Activated CD4-positive, alpha-beta T cell treated with anti-CD3 and anti-CD28 coated beads for 36 hours (primary cell): ENCODE measurements at places on chromosomes 5 and 9. TPM values are rescaled to one million over a fixed set of nuclear protein-coding genes. Genes with fewer than 3 reads are reported as not detected.

DNA sequence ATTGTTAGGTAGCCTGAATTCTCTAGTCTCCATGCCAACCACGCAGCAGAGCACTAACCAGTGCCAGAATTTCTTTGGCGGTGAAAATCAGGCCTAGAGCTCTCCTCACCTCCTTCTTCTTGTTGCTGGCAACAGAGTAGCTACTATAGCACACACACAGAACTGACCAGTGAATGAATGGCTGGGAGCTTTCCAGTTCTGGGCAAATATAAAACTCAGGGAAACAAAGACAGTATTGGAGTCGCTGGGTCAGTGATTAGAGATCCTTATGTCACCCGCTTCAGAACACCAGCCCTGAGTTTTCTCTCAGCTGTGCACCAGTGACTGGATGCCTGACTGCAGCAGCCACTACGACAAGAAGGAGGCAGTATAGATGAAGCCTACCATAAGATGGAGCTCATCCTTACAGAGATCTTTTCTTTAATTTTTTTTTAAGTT lies 26.9 kb upstream of the FEM1C start:
- H3K4me3 ChIP-seq: no peak overlapping the region
- peaks cover 3% of the 10 kb centered on the region for H3K4me1 ChIP-seq
- H3K36me3 ChIP-seq: no peaks in the 10 kb centered on the region
- no peak for DNase-seq

- no peak overlapping the region for H3K4me3 ChIP-seq
- no peaks in the 10 kb centered on the region for H3K36me3 ChIP-seq
- H3K4me1 ChIP-seq: peaks cover 6% of the 10 kb centered on the region
- no peak overlapping the region for H3K27ac ChIP-seq
- DNase-seq: no peak
- H3K27me3 ChIP-seq: no peaks in the 10 kb centered on the region
These were observed 22.0 kb upstream of the EMB start for GRCh38 chr5:50463047-50463446.

DNA sequence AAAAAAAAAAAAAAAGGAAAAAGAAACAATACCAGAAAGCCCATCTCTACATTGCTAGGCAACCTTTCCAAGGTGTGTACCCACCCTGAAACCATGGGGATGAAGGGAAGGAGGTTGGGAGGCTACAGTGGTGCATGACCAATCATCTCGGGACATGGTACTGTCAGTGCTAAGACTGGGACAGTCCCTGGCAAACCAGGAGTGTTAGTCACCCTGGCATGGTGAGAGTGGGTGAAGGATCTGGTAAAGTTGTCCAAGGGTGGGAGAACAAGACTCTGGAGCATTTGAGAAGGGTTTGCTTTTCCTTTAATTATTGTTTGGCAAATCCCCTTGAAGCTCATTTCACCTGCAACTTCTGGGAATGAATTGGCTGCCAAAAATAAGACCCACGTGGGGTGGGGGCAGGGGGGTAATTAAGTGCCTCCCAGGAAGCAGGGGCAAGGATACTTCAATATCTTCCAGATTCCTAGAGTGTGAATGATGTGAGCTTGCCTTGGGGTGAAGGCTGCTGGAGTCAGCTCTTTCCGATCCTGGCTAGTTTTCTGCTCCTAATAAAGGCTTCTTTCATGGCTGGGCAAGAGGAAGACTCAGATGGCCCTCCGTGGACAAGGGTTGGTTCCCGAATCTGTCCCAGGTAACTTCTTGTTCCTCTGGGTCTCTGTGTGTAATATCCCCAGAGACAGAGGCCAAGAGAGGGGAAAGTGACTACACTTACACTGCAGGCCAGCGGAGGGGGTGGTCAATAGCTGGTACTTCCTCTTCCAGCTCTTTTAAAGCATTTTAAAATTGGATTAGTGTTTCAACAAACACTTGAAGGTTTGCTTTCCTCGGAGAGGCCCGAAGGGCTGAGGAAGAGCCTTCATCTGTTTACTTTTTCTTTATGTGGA lies 61.6 kb upstream of the SPRY4 start:
- H3K4me1 ChIP-seq: peaks cover 14% of the 10 kb centered on the region
- H3K4me3 ChIP-seq: no peak overlapping the region
- DNase-seq: peak; percentile 13
- no peaks in the 10 kb centered on the region for H3K36me3 ChIP-seq
- no peaks in the 10 kb centered on the region for H3K27me3 ChIP-seq
- no peak overlapping the region for H3K27ac ChIP-seq

DNA sequence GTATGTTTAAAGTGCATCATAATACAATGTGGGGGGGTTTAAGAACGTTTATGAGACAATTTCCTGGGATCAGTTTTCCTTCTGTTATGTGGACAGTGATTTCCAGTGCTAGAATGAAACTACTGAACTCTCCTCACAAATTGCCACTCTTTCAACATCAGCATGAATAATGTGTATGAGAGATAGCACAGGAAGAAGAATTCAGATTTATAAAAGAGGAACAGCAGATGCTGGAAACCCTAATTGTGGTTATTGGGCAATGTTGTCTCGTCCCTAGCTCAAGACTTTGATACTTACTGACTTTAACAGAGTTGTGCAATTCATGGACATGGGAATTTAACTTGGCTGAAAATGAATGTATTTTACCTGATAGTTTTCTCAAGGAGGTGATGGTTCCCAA lies 410.8 kb upstream of the MEF2C start:
- DNase-seq: no peak
- H3K27ac ChIP-seq: no peak overlapping the region
- H3K4me3 ChIP-seq: no peak overlapping the region
- H3K36me3 ChIP-seq: no peaks in the 10 kb centered on the region

- H3K27me3 ChIP-seq: no peaks in the 10 kb centered on the region
- peak overlapping the region; percentile 98 for H3K27ac ChIP-seq
- peaks cover 79% of the 10 kb centered on the region for H3K4me1 ChIP-seq
- H3K4me3 ChIP-seq: peak overlapping the region; percentile 82
These were observed 960 bp downstream of the SECISBP2 start for GRCh38 chr9:89319015-89319905.

DNA sequence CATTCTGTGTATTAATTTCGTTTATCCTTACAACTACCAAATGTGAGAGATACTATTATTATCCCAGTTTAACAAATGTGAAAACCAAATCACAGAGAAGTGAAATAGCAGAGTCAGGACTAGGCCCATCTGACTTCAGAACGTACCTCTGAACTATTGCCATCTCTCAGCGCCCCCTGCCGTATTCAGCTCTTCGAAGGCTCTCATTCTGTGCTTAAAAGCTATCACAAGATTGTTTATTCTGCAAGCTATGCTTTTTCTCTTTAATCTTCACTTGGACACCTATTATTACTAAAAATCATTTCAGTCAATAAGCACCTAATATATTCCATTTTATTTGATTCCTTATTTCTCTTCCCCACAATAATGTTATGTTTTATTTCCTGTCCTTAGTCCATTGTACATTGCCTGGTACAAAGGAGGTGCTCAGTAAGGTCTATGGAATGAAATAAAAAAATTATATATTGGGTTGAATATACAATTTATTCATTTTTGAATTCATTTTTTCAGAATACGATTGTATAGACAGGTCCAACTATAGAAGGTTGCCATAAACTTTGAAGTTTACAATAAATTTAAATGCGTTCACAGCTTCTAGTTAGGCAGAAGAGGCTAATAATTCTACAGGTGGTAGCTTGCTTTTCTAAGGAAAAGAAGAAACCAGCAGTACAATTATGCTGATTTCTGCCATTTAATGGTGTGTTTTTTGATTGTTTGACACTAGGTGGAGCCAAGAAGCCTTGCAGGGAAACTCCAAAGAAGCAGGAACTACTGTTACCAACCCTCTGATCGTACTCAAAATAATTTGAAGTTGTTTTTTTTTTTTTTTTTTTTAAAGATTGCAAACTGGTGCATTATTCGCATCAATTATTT lies 202.2 kb upstream of the DMRTA1 start:
- H3K27me3 ChIP-seq: peaks cover 28% of the 10 kb centered on the region
- peaks cover 22% of the 10 kb centered on the region for H3K4me1 ChIP-seq
- no peak overlapping the region for H3K27ac ChIP-seq
- DNase-seq: peak; percentile 53
- no peaks in the 10 kb centered on the region for H3K36me3 ChIP-seq
- H3K4me3 ChIP-seq: no peak overlapping the region

GRCh38 chr5:151023047-151023615 lies 2.7 kb downstream of the GPX3 start:
- peaks cover 10% of the 10 kb centered on the region for H3K27me3 ChIP-seq
- no peak overlapping the region for H3K4me3 ChIP-seq
- peaks cover 21% of the 10 kb centered on the region for H3K4me1 ChIP-seq
- peaks cover 20% of the 10 kb centered on the region for H3K36me3 ChIP-seq

- no peak overlapping the region for H3K4me3 ChIP-seq
- no peaks in the 10 kb centered on the region for H3K4me1 ChIP-seq
- H3K27me3 ChIP-seq: no peaks in the 10 kb centered on the region
These were observed 939.7 kb downstream of the NR2F1-AS1 start for GRCh38 chr5:92641031-92641962.

DNA sequence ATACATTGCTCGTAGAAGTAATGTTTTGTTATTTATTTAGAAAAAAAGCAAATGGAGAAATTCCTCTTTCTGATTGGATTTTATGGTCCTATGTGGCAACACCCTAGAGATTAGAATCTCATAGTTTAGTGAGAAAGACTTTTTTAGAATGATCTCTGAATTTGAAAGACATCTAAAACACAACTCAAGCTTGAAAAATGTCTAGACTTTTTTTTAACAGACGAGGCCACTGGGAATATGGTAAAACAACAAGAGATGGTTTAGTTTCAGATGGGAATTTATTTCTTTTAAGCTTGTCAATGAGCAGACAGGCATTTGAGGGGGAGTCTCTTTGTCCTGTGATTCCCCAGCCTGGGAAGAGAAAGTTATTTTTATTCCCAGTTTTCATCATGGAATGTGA lies 122.1 kb downstream of the NTRK2 start:
- no peak overlapping the region for H3K27ac ChIP-seq
- no peaks in the 10 kb centered on the region for H3K4me1 ChIP-seq
- no peaks in the 10 kb centered on the region for H3K27me3 ChIP-seq
- no peak for DNase-seq
- no peaks in the 10 kb centered on the region for H3K36me3 ChIP-seq
- no peak overlapping the region for H3K4me3 ChIP-seq

DNA sequence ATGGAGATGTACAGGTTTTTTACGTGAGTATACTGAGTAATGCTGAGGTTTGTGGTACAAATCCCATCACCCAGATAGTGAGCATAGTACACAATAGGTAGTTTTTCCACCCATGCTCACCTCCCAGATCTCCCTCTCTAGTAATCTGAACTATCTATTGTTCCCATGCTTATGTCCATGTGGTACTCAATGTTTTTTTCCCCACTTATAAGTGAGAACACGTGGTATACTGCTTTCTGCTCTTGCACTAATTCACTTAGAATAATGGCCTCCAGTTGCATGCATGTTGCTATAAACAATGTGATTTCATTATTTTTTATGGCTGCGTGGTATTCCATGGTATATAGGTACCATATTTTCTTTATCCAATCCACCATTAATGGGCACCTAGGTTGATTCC lies 593.9 kb downstream of the ANXA1 start:
- H3K4me3 ChIP-seq: no peak overlapping the region
- no peaks in the 10 kb centered on the region for H3K4me1 ChIP-seq
- H3K27me3 ChIP-seq: no peaks in the 10 kb centered on the region
- H3K27ac ChIP-seq: no peak overlapping the region
- DNase-seq: no peak

DNA sequence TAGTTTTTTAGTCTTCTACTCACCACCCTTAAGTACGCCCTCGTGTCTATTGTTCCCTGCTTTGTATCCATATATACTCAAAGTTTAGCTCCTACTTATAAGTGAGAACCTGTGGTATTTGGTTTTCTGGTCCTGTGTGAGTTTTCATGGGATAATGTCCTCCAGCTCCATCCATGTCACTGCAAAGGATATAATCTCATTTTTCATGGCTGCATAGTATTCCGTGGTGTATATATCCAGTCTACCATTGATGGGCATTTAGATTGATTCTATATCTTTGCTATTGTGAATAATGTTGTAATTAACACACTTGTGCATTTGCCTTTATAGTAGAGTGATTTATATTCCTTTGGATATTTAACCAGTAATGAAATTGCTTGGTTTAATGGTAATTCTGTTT lies 579.9 kb downstream of the CDH18 start:
- no peaks in the 10 kb centered on the region for H3K27me3 ChIP-seq
- no peak overlapping the region for H3K27ac ChIP-seq
- no peak for DNase-seq
- H3K4me1 ChIP-seq: no peaks in the 10 kb centered on the region
- no peak overlapping the region for H3K4me3 ChIP-seq
- no peaks in the 10 kb centered on the region for H3K36me3 ChIP-seq

GRCh38 chr5:3197304-3198073 lies 398.1 kb upstream of the IRX1 start:
- no peaks in the 10 kb centered on the region for H3K4me1 ChIP-seq
- H3K27me3 ChIP-seq: peaks cover 17% of the 10 kb centered on the region
- DNase-seq: no peak
- H3K36me3 ChIP-seq: no peaks in the 10 kb centered on the region
- H3K4me3 ChIP-seq: no peak overlapping the region

- no peak overlapping the region for H3K27ac ChIP-seq
- H3K27me3 ChIP-seq: no peaks in the 10 kb centered on the region
- H3K36me3 ChIP-seq: peaks cover 14% of the 10 kb centered on the region
- H3K4me3 ChIP-seq: no peak overlapping the region
- peaks cover 7% of the 10 kb centered on the region for H3K4me1 ChIP-seq
These were observed 57.8 kb downstream of the CWC27 start for GRCh38 chr5:64826541-64826940.

DNA sequence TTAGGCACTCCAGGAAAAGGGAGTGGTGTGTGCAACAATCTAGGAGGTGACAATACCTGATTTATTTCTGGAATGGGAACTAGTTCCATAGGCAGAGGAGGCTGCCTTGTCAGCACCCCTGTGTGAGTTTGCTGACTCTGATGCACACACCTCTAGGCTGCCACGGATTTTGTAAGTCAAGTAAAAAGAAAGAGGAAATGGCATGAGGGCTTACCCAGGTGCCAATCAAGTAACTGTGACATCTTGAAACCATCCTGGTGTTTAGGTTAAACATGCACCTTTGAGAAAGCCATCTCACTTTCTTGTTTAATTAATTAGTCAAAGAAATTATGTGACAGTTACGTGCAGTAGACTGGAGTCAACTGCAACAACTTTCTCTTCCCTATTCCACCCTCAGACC lies 32.3 kb upstream of the FAM81B start:
- DNase-seq: no peak
- peaks cover 2% of the 10 kb centered on the region for H3K27me3 ChIP-seq
- no peaks in the 10 kb centered on the region for H3K36me3 ChIP-seq
- no peak overlapping the region for H3K4me3 ChIP-seq

GRCh38 chr9:128712451-128713410 lies 10.4 kb downstream of the PKN3 start:
- no peak for DNase-seq
- H3K36me3 ChIP-seq: no peaks in the 10 kb centered on the region
- H3K4me1 ChIP-seq: no peaks in the 10 kb centered on the region
- no peak overlapping the region for H3K4me3 ChIP-seq

GRCh38 chr5:141821430-141821925 lies 56.7 kb downstream of the PCDH1 start:
- H3K27ac ChIP-seq: no peak overlapping the region
- no peaks in the 10 kb centered on the region for H3K36me3 ChIP-seq
- H3K4me1 ChIP-seq: no peaks in the 10 kb centered on the region
- H3K27me3 ChIP-seq: peaks cover 7% of the 10 kb centered on the region

Gene ZNF883
- total RNA-seq: 1.3 TPM

Gene EGFL7
- 1.2 TPM for total RNA-seq

Gene DBH
- total RNA-seq: not detected

Gene PCDHB13
- total RNA-seq: not detected

Gene HNRNPA0
- total RNA-seq: 18.9 TPM

Gene IL31RA
- total RNA-seq: not detected

Gene GZMA
- total RNA-seq: 2.4 TPM

Gene CDHR2
- 0.37 TPM for total RNA-seq

Gene FOXD4L3
- total RNA-seq: not detected

Gene BTNL3
- total RNA-seq: not detected

Gene PSIP1
- 139 TPM for total RNA-seq

Gene FUBP3
- 36.4 TPM for total RNA-seq

Gene PCDHB5
- total RNA-seq: not detected
